NCI-H1694 (cell line): ENCODE measurements at places on chromosomes 6 and 20.

DNA sequence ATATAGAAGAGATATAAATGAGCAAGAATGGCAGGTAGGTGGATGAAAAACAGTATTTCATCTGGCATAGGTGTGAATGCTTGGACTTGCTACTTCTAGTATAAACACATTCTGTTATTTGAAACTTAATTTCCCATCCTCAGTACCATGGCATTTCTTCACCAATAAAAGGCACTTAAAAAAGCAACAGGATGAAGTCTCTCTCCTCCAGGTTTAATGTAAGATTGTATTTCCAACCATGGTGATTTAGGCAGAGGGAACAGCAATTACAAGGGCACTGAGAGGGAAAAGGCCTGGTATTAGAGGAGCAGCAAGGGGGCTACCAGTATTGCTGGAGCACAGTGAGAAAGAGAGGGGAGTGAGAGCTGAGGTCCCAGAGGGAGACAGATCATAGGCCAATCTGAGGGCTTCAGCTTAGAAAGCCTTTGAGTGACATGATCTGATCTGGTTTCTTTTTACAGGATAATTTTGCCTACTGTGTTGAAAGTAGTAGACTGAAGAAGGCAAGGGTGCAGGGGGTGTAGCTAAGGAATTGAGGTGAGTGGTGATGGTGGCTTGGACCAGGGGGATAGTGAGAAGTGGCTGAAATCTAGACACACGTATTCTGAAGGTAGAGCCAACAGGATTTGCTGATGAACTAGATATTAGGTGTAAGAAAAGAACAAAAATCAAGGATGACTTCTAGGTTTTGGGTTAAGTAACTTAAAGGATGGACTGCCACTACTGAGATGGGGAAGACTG lies 67.8 kb upstream of the SMIM29 start:
- no peak for DNase-seq

GRCh38 chr20:58500256-58500655 lies 14.9 kb downstream of the APCDD1L start:
- DNase-seq: no peak

- DNase-seq: no peak
These were observed 5.2 kb downstream of the FAXC start for GRCh38 chr6:99344289-99344688.

GRCh38 chr20:24782801-24783630 lies 166.1 kb upstream of the CST7 start:
- DNase-seq: no peak

- DNase-seq: no peak
These were observed 81.7 kb upstream of the TENT5A start for GRCh38 chr6:81834141-81834681.

DNA sequence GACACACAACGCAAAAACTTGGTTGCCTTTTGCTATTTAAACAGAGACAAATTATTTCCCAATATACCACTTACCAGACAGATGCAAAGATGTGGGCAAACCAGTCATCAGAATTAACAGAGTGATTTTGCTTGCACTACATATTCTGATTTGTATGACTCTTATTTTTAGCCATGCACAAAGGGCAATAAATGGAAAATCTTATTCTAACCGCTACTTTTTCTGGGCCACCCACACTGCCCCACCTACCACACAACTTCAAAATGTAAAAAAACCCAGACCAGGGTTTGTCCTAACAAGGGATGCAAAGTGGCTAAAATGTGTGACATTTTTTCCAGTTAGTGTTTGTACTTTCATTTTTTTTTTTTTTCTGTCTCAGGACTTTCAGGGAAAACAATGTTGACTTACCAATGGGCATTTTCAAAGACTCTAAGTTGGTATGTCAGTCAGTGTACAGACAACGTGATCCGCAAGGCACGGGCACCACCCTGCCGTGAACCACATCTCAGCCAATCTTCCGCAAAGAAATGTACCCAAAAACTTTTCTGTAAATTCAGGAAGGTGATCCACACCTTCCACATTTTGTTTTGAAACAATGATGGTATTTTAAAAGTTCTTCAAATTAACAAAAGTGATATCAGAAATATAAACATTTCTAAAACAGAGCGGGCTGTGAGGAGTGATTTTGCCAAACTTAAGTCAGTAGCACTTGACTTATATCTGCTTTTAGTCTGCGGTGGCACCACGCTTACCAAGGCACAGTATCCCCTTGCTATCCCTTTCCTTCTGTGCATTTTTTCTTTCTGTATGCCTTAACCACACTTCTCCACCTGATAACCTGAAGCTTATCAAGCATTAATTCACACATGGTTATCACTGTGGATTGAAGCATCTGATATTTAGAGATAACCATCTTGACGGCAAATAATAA lies 185.6 kb downstream of the GJA10 start:
- DNase-seq: no peak

GRCh38 chr6:36906539-36907325 lies 21.0 kb downstream of the C6orf89 start:
- peak; percentile 67 for DNase-seq

DNA sequence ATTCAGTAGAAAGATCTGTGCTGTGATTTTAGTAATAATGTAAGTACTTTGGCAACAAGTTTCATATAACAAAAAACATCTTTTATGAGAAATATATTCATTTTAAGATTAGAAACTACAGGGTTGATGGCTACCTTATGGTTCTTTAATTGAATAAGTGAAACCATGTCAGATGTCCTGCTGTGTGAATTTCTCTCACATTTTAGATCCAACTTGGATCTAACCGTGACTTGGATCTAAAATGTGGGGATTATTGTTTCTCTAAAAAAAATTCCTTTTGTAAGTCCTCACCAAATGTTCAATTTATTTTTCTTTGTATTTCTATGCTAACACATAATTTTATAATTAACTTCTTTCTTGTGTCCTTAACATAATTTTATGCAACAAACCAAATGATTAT lies 30.4 kb downstream of the ZC2HC1B start:
- no peak for DNase-seq

DNA sequence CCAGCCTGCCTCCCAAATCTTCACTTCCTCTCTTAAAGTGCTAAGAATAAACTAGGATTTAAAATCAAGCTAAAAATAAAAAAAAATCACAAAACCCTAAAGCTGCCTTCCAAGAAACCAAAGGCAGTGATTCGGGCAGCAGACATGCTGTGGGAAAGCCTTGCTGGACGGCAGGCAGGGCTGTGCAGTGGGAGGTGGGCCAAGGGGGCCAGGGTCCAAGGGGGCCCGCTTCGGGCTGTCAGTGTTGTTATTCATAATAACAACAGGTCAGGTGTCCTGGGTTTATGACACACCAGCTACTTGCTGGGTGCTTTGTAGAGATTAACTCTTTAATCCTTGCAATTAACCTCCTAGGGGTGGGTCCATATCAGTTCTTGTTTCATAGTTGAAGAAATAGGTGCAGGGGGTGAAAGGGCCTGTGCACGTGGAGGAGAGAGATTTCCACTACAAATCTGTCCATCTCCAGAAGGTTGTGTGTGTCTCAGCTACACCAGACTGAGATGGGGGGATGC lies 40.4 kb downstream of the CD40 start:
- no peak for DNase-seq

DNA sequence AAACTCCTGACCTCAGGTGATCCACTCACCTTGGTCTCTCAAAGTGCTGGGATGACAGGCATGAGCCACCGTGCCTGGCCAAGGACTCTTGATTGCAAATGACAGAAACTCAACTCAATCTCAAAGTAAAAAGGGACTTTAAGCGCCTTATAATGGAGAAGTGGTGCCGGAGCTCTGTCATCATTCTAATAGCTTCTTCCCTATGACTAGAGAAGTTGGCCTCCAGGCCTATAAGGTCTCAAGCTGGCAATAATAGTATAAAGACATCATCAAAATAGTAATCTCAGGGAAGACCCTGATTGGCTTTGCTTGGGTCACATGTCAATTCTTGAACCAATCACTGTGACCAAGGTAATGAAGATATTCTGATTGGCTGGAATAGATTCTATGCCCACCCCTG lies 8.5 kb upstream of the KIAA1755 start:
- DNase-seq: no peak

DNA sequence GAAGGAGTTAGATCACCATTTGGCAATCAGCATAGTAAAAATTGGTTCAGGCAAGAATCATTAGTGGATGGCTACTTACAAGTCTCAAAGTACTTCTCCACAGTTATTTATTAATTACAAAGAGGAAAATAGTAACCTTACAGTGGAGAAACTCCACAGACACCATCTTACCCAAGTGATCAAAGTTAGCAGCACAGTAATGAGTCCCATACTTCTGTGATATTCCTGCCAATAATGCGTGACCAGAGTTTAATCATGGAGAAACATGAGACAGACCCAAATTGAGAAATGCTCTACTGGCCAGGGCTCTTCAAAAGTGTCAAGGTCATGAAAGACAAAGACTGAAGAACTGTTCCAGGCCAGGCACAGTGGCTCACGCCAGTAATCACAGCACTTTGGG lies 9.5 kb downstream of the TBC1D7 start:
- no peak for DNase-seq

GRCh38 chr6:51654647-51655046 lies 432.8 kb downstream of the PKHD1 start:
- DNase-seq: no peak

- DNase-seq: no peak
These were observed 4.6 kb upstream of the TXNDC5 start for GRCh38 chr6:7914991-7915789.

DNA sequence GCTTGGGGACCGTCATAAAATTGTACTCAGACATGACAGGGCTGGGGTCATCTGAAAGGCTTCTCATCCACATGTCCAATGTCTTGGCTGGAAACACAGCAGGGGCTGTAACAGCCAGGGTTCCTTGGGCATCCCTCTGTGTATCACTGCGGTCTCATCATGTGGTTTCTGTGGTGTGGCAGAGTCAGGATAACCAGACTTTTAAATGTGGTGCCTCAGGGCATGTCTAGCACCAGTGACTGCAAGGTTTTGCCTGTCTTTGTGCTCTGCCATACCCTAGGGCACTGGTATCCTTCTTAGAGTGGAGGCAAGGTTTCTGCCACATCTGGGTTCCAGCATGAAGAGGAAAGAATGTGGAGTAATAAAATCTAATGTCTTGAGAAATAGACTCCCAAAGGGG lies 124.2 kb downstream of the PLEKHG1 start:
- DNase-seq: no peak

DNA sequence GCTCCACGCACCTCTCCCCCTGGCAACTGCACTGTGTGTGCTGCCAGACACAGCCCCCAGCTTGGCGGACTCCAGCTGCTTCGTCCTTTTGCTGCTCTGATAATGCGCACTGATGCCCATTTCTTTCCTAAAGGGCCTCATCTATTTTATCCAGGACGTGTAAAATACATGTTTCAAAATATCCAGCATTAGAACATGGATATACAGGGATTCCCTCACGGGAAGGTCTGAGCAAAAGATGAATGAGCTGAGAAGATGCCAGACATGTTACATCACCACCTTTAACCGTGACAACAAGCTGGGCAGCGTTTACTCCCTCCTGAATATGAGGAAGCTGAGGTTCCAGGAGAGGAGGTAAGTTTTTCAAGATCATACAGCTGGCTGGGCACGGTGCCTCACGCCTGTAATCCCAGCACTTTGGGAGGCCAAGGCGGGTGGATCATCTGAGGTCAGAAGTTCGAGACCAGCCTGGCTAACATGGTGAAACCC lies 32.8 kb downstream of the TNXB start:
- no peak for DNase-seq

DNA sequence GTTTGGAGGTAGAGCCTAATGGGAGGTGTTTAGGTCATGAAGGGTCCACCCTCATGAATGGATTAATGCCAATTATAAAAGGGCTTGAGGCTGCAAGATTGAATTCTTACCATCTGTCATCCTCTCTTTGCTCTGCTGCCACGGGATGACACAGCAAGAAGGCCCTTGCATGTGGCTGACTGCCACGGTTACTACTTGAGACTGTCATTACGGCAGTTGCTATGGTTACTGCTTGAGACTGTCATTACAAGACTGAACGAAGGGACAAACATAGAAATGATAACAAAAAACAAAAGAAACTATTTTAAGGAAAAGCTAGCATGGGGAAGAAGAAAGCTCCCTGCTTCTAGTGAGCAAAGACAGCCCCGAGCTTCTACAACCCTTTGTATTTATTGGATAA lies 715.0 kb downstream of the TFAP2A start:
- no peak for DNase-seq

DNA sequence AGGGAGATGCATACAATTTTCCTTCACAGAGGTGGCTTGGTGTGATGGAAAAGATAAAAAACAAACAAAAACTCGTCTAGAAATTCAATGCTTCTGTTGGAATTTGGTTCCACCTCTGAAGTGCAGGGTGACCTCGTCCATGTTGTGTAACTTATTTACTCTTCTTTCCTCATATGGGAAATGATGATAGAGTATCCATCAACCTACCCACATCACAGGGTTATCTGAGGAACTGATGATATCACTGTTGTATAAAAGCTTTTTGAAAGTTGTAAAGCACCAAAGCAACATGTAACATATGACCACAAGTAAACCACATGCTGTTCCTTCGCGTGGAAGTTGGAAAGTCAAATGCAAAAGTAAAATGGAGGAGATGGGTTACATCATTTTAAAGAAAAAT lies 212.0 kb upstream of the SGK1 start:
- DNase-seq: no peak

DNA sequence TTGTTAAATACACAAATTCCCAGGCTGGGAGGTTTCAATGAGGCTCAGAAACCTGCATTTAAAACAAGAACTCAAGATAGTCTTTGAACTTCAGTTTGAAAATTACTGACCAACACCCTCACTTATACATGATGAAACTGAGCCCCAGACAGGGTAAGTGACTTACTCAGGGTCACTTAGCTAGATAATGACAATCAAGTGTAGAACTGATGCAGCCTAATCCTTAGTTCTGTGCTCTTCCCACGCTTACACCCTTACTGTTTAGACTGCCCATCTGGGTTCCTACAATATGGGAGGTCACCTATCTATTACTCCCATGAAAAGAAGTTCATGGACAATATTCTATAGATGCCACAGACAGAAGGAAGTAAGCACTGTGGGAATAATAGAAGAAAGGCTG lies 24.5 kb upstream of the FAM135A start:
- DNase-seq: no peak

DNA sequence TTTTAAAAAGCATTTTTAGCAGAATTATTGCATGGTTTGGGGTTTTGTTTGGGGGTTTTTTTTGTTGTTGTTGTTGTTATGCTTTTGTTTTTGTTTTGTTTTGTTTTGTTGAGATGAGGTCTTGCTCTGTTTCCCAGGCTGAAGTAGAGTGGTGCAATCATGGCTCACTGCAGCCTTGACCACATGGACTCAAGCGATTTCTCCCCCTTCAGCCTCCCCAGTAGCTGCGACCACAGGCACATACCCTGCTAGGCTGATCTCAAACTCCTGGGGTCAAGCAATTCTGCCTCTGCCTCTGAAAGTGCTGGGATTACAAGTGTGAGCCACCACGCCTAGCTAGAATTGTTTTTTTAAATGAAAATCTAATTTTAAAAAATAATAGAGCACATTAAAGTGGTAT lies 35.7 kb downstream of the UBR2 start:
- DNase-seq: no peak

- DNase-seq: no peak
These were observed 712 bp downstream of the ABHD16A start for GRCh38 chr6:31702405-31702818.

DNA sequence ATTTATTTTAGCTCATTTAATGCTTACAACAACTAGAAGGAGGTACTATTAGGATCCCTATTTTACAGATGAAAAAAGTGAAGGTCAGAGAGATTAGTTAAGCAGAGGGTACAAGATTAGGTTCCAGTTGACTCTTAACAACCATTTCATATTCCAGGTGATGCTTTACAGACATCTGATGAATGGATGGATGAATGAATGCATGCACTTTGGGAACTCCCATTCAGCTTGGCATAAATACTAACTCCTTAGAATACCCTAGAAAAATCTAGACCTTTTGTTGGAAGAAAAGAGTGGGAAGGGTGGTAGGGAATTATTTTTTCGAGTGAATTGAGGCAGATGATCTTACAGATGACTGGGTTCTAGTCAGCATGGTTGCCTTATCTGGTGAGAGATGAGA lies 746 bp upstream of the SNRPB2 start:
- DNase-seq: no peak
